ENCODE measurements at places on chromosomes 5 and 9.

GRCh38 chr5:163506726-163507125 is 1.3 kb downstream of the MAT2B start:
- DNase-seq: peak; percentile 39

DNA sequence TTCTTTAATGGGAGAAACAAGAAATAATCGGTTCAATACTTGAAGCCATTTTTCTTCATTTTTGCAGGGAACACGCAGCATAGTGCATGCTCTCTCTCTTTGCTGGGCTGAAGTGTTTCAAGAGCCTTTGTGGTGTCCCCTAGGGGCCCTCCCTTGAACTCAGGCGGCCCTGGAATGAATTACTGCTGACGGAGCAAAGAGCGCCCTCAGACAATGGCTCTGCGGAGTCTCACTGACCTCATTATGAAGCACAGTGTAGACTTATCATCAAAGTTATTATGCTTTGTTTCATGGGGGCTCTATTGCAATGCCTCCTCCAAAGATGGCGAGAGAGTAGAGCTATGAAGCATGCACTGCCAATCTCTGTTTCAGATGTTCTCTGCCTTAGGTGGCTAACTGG is 64.8 kb upstream of the ADCY2 start:
- DNase-seq: no peak

- peak; percentile 60 for DNase-seq
These were observed at the start of gene ANXA1 for GRCh38 chr9:73151653-73152542. ANXA1 (plus strand) TSS chr9:73151865; CDS start chr9:73158536, 6,671 bp downstream.

- no peak for DNase-seq
These were observed 23.9 kb upstream of the TERT start for GRCh38 chr5:1318659-1319251.

- peak; percentile 50 for DNase-seq
These were observed 48.0 kb downstream of the IPO11 start for GRCh38 chr5:62460578-62460983.

DNA sequence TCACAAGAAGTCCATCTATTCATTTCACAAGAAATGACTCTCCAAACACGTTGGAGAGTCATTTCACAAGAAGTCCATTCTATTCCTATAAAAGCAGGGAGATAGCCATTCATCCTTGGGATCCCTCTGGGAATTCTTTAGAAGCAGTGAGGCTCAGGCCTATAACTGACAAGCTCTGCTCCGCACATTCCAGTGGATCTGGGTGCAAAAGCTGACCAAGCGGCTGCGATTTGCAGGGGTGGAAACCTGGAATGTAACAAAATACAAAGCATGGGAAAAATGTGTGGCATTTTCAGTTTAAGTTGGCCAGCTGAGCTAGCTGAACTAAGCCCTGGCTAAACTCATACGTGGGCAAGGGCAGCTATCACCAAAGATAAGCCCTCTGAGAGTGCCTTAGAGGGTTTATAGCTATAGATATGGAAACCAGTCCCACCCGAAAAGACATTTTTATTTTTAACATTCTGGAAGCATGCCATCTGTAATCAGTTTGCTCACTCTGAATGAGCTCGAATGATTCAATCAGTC is 8.7 kb downstream of the TAS2R1 start:
- DNase-seq: peak; percentile 26

- no peak for DNase-seq
These were observed 20.9 kb downstream of the C9orf57 start for GRCh38 chr9:72039532-72039931.

GRCh38 chr9:89212171-89212570 is 33.6 kb upstream of the SHC3 start:
- DNase-seq: no peak

- no peak for DNase-seq
These were observed 401.0 kb upstream of the SLC24A2 start for GRCh38 chr9:20189871-20190270.
